Stimulated activated CD4-positive, alpha-beta T cell treated with anti-CD3 and anti-CD28 coated beads, Interleukin-1b, Interleukin-23, amount 100 ng/mL, for 1 hour (primary cell): ENCODE measurements at places on chromosomes 2 and 18.

- no peak for DNase-seq
These were observed 102.3 kb upstream of the SMAD7 start for GRCh38 chr18:49052891-49053644.

DNA sequence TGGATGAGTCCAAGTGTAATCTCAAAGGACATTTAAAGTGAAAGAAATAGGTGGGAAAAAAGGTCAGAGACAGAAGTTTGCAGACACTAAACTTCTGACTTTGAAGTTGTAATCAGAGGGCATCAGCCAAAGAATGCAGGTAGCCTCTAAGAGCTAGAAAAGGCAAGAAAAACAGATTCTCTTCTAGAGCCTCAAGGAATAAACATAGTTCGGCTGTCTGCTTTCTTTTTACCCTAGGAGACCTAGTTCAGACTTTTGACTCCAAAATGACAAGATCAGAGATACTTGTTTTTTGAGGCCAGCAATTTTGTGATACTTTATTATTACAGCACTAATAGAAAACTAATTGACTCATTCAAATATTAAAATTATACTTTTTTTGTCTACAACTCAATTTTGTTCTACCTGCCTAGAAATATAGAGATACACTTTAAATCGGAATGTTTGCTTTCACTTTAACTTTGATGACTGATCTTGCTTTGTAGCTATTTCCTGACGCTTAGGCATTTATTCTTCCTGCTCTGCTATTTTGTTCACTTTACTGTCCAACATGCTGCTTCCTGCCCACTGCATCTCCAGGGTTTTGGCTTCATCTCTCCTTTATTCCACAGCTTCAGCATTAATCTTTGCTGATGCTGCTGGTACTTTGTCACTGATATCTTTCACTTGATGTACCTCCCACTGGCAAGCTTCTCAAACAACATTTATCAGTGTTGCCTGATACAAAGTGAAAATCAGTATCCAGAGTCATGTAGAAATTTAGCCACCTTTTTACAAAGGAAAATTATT lies 272.5 kb downstream of the DSEL start:
- no peak for DNase-seq

GRCh38 chr2:240529344-240529999 lies 28.3 kb downstream of the ANKMY1 start:
- DNase-seq, result no peak

DNA sequence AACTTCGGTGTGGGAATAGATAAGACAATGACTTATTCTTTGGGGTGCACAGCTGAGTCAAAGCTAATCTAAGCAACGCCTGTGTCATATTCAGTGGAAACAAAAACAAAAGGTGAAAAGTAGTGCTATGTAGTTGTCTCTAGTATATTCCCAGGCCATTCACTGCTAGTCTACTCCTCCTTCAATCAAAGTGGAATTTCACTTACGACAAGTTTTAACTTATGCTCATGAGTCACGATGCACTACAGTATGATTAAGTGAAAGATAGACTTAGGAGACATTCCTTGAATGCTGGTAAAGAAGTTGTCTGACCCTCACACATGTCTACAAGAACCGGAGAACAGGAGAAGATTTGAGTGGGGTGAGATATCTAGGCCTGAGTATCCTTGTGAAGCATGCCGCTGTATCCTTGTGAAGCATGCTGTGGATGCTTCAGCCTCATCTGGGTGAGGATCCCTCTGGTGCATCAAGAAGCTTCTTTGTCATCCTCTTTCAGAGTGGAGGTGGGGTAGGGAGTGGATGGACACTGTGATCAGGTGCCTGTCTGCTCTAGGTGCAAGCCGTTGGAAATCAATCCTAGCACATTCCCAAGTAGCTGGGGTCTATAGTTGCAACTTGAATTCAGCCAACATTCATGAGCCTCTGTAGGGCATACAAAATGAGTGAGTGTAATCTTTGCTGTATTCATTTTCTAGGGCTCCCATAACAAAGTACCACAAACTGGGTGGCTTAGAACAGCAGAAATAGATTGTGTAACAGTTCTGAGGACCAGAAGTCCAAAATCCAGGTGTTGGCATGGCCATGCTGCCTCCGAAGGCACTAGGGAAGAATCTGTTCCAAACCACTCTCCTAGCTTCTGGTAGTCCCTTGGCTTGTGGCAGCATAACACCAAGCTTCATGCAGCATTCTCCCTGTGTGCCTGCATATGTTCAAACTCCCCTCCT lies 173.5 kb upstream of the FN1 start:
- DNase-seq, result no peak
